ENCODE measurements at places on chromosomes 13 and 19. TPM values are rescaled to one million over a fixed set of nuclear protein-coding genes. Genes with fewer than 3 reads are reported as not detected.
A peak's percentile ranks its signal among the peaks of the same experiment; 100 is the strongest.

GRCh38 chr19:56884441-56884840, 43.9 kb upstream of the PEG3 start:
- no peak for DNase-seq

DNA sequence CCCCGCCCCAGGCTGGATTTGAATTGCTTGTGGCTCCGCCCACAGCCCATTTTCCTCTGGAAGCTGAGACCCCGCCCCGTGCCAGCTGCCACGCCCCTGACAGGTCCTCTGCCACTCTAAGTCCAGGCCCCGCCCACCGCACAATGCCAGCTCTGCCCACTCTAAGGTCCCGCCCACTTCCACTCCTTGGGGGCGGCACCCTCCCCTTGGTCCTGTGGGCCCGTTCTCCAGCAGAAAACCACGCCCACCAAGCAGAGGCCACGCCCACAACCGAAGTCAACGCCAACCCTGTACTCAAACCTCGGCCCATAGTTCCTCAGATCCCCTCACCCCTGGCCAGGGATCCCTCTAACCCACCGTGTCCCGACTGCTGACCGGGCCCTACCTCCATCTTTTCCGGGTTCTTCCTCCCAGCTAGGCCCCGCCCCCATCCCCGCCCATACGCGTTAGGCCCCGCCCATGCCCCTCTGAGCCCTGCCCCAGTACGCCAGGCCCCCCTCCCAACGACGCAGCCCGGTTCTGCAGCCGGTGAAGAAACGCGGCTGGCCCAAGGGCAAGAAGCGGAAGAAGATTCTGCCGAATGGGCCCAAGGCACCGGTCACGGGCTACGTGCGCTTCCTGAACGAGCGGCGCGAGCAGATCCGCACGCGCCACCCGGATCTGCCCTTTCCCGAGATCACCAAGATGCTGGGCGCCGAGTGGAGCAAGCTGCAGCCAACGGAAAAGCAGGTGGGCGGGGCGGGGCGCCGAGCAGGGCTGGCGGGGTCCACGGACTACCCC, 1.3 kb downstream of the HMG20B start:
- DNase-seq, result peak; percentile 99

Gene R3HDM4
- total RNA-seq, result 47.0 TPM

- DNase-seq, result peak; percentile 41
Measured at GRCh38 chr19:18847549-18848463, 16.0 kb downstream of the UPF1 start.

Measured in dermis blood vessel endothelial cell (primary cell).